Cardiac muscle cell (in vitro differentiated cells and primary cell): ENCODE measurements at places on chromosomes 3 and 15. TPM values are rescaled to one million over a fixed set of nuclear protein-coding genes. Genes with fewer than 3 reads are reported as not detected.

SLITRK3 gene
- 0.18 TPM in 2 replicates for total RNA-seq

- no peak overlapping the region for H3K4me3 ChIP-seq
- H3K4me1 ChIP-seq: no peaks in the 10 kb centered on the region
- H3K27me3 ChIP-seq: no peaks in the 10 kb centered on the region
- no peaks in the 10 kb centered on the region for H3K36me3 ChIP-seq
Measured at GRCh38 chr3:133834621-133835417, 29.2 kb downstream of the SRPRB start.

- H3K27ac ChIP-seq: no peak overlapping the region
- no peaks in the 10 kb centered on the region for H3K27me3 ChIP-seq
- no peaks in the 10 kb centered on the region for H3K4me1 ChIP-seq
- DNase-seq: no peak
- H3K36me3 ChIP-seq: no peaks in the 10 kb centered on the region
- no peak overlapping the region for H3K4me3 ChIP-seq
Measured at GRCh38 chr3:105431200-105431599, 64.5 kb downstream of the ALCAM start.

MORC1 gene
- not detected in 2 replicates for total RNA-seq

ZNF502 gene
- total RNA-seq: 1.1 and 2.0 TPM in 2 replicates

DNA sequence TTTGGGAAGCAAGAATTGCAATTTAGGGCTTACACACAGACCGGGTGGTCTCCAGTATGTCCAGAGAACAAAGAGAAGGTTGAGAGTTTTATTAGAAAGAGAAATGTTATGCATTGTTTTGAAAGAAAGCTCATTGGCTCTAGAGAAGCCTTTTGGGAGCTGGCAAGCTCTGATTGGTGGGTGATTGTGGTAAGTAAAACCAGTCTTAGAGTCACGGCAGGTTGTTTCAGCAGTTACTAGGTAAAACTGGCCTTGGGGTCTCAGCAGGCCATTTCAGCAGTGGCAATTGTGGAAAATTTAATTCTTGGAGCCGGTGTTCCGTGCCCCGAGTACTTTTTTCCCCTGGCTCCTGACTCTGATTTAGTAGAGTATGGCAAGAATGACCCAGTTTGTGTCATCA, 78.1 kb downstream of the MRPL46 start:
- H3K36me3 ChIP-seq: no peaks in the 10 kb centered on the region
- H3K27me3 ChIP-seq: peaks cover 6% of the 10 kb centered on the region
- H3K4me3 ChIP-seq: no peak overlapping the region
- H3K27ac ChIP-seq: no peak overlapping the region
- no peaks in the 10 kb centered on the region for H3K4me1 ChIP-seq
- no peak for DNase-seq

DNA sequence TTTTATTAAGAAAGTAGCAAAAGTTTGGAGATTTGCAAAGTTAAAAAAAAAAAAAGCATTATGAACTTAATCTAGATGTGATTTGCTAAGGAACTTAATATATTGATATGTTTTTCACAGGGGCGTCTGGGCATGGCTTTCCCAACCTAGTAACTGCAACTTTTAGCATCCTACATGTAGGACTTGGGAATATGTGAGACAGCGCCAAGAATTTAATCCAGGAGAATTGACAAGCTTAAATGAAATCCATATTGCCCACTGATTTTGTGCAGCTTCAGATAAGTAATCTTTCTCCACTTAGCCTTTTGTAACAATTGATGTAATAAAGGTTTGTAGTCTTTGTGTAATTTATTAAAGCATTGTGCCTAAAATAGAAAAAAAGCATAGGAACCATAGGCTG, 982 bp upstream of the GABPB1 start:
- peak overlapping the region; percentile 79 for H3K4me3 ChIP-seq
- H3K27ac ChIP-seq: peak overlapping the region; percentile 95
- H3K36me3 ChIP-seq: peaks cover 6% of the 10 kb centered on the region
- peak; percentile 32 for DNase-seq
- no peaks in the 10 kb centered on the region for H3K27me3 ChIP-seq

NTRK3 gene
- total RNA-seq: 4.4 and 6.2 TPM in 2 replicates

- peak; percentile 52 for DNase-seq
- no peaks in the 10 kb centered on the region for H3K4me1 ChIP-seq
- no peaks in the 10 kb centered on the region for H3K27me3 ChIP-seq
- no peaks in the 10 kb centered on the region for H3K36me3 ChIP-seq
- no peak overlapping the region for H3K4me3 ChIP-seq
- no peak overlapping the region for H3K27ac ChIP-seq
Measured at GRCh38 chr3:195774917-195775316, 36.8 kb downstream of the MUC4 start.

GRCh38 chr3:72887705-72888545, at the start of gene GXYLT2:
Gene GXYLT2, plus strand, starts transcription at chr3:72888046. Its CDS starts 188 bp downstream, at chr3:72888234.
- H3K4me1 ChIP-seq: peaks cover 39% of the 10 kb centered on the region
- no peaks in the 10 kb centered on the region for H3K27me3 ChIP-seq
- peak; percentile 86 for DNase-seq
- no peaks in the 10 kb centered on the region for H3K36me3 ChIP-seq

- no peaks in the 10 kb centered on the region for H3K36me3 ChIP-seq
- no peak overlapping the region for H3K27ac ChIP-seq
- H3K4me1 ChIP-seq: no peaks in the 10 kb centered on the region
- no peaks in the 10 kb centered on the region for H3K27me3 ChIP-seq
- no peak for DNase-seq
Measured at GRCh38 chr3:41991437-41991836, 29.5 kb upstream of the ULK4 start.
